ENCODE measurements at places on chromosomes 12 and 14. TPM values are rescaled to one million over a fixed set of nuclear protein-coding genes. Genes with fewer than 3 reads are reported as not detected.

DNA sequence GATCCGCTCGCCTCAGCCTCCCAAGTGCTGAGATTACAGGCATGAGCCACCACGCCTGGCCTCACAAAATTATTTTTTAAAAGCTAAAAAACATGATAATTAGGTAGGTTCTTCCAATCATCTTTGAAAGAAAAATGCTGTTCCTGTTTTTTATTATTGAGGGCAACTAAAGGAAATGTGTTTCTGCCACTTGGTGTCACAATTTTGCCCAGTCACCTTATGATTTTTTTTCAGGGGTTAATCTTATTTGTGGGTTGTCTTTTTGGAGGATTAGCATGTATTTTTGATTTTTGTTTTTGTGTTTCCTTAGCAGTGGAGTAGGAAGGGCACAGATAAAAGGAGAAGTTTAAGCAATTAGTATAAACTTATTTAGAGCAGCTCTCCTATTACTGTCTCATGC is 79.8 kb downstream of the PRORP start:
- peaks cover 41% of the 10 kb centered on the region for H3K4me1 ChIP-seq
- no peak overlapping the region for H3K4me3 ChIP-seq
- no peaks in the 10 kb centered on the region for H3K27me3 ChIP-seq
- peaks cover 2% of the 10 kb centered on the region for H3K36me3 ChIP-seq
- no peak for DNase-seq

GRCh38 chr12:54407183-54407905 is 11.7 kb downstream of the ITGA5 start:
- peaks cover 29% of the 10 kb centered on the region for H3K4me1 ChIP-seq
- peaks cover 39% of the 10 kb centered on the region for H3K36me3 ChIP-seq
- DNase-seq = no peak

DNA sequence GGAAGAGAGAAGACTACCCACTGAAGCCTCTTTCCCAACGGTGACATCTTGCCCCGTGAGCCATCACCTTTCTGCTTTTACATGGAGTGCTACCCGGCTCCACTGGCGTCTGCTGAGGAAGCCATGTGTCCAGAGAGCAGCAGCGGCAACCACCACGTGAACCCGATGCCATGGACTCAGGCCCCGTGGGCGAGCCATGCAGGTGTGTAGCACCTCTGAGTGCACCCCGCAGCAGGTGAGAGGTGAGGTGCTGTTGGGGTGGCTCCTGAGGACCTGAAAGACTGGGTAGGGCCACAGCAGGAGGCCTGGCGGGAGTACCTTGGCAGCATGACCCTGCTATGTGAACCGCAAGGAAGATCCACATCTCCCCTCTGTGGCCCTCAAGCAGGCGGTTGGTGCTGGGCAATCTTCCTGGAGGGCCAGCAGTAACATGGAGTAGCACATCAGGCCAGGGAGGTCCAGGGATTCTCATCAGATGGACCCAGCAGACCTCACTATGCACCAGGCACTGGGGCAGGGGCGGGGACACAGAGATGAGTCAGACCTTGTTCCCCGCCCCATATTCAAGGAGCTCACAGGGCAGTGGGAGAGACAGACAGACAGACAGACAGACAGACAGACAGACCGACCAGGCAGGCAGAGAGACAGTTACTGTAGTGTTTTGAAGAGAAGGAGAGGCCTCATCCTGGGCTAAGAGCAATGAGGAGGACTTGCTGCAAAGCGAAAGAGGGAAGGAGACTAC is 129.6 kb downstream of the PAPOLA start:
- DNase-seq = no peak
- H3K27me3 ChIP-seq = no peaks in the 10 kb centered on the region
- H3K36me3 ChIP-seq = no peaks in the 10 kb centered on the region
- no peaks in the 10 kb centered on the region for H3K4me1 ChIP-seq

DNA sequence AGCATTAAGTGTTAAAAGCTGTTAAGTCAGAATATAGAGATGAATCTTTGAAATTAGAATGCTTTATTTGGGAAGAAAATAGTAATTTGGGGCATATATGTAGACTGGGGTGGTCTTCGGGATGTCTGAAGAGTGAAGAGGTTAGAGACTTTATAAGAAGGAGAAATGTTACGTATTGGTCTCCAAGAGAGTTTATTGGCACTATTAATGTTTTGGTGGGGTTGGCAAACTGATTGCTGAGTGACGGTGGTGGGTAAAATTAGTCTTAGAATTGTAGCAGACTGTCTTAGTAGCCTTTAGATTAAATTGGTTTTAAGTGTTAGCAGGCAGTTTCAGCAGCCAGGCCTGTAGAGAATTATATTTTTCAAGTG is 4.9 kb upstream of the ATP23 start:
- no peak for DNase-seq
- peak overlapping the region; percentile 73 for H3K4me3 ChIP-seq
- H3K36me3 ChIP-seq = peaks cover 3% of the 10 kb centered on the region
- peaks cover 27% of the 10 kb centered on the region for H3K4me1 ChIP-seq

- peaks cover 30% of the 10 kb centered on the region for H3K4me1 ChIP-seq
- no peak for DNase-seq
- no peak overlapping the region for H3K4me3 ChIP-seq
- no peak overlapping the region for H3K27ac ChIP-seq
- H3K36me3 ChIP-seq = no peaks in the 10 kb centered on the region
Observed at GRCh38 chr12:6824901-6825381, 3.3 kb upstream of the P3H3 start.

- peaks cover 8% of the 10 kb centered on the region for H3K36me3 ChIP-seq
- no peaks in the 10 kb centered on the region for H3K4me1 ChIP-seq
- no peaks in the 10 kb centered on the region for H3K27me3 ChIP-seq
- H3K27ac ChIP-seq = no peak overlapping the region
- no peak overlapping the region for H3K4me3 ChIP-seq
- peak; percentile 37 for DNase-seq
Observed at GRCh38 chr12:92827836-92828431, 101.2 kb downstream of the EEA1 start.

DNA sequence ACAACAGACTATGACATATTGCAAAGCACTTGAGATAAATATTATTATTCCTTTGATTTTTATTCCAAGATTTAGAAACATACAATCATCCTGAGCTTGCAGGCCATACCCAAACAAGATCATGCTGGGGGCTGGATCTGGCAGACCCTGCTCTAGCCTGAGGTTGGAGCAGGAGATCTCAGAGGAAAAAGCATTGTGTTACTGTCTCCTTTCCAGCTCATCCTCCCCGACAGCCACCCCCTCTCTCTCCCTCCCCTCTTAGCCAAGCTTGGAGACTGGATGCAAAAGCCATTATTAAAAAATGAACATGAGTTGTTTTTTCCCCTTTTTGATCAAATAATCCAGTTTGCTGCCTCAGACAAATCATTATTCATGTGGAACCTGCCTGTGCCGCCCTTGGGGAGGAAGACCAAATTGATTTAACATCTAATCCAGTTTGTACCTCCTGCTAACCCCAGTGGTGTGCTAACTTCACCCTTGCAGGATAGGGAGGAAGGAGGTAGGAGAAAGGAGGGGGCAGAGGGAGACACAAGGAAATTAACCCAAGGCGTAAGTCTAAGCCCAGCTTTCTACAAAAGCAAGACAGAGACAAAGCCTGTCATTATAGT is 565.8 kb upstream of the TBX3 start:
- no peak overlapping the region for H3K4me3 ChIP-seq
- H3K4me1 ChIP-seq = no peaks in the 10 kb centered on the region
- H3K27me3 ChIP-seq = no peaks in the 10 kb centered on the region
- DNase-seq = no peak
- H3K36me3 ChIP-seq = no peaks in the 10 kb centered on the region

GRCh38 chr14:35986219-35986573 is 160.1 kb downstream of the BRMS1L start:
- H3K4me3 ChIP-seq = no peak overlapping the region
- H3K4me1 ChIP-seq = no peaks in the 10 kb centered on the region
- no peak overlapping the region for H3K27ac ChIP-seq
- peaks cover 3% of the 10 kb centered on the region for H3K27me3 ChIP-seq
- H3K36me3 ChIP-seq = no peaks in the 10 kb centered on the region

- no peaks in the 10 kb centered on the region for H3K4me1 ChIP-seq
- H3K27ac ChIP-seq = no peak overlapping the region
- H3K4me3 ChIP-seq = no peak overlapping the region
- H3K36me3 ChIP-seq = no peaks in the 10 kb centered on the region
- DNase-seq = no peak
- no peaks in the 10 kb centered on the region for H3K27me3 ChIP-seq
Observed at GRCh38 chr14:20578325-20578724, 9.5 kb downstream of the RNASE11 start.

DNA sequence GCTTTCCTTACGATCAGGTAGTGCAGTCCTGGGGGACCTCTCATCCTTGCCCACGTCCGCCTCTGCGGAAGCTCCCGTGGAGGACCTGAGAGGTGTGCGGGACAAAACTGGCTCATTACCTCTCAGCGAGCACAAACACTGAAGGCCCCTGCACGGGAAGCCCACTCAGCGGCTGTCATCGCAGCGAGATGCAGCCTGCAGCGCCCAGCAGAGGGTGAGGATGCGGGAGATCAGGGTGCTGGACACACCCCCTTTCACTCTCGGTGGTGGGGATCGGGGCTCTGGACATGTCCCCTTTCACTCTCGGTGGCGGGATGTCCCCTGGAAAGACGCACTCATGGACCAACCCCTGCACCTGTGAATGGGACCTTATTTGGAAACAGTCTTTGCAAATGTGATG is 111.6 kb downstream of the PIWIL1 start:
- no peak overlapping the region for H3K27ac ChIP-seq
- H3K4me1 ChIP-seq = no peaks in the 10 kb centered on the region
- DNase-seq = no peak
- no peaks in the 10 kb centered on the region for H3K36me3 ChIP-seq

- H3K4me3 ChIP-seq = no peak overlapping the region
- H3K27me3 ChIP-seq = peaks cover 2% of the 10 kb centered on the region
- no peaks in the 10 kb centered on the region for H3K36me3 ChIP-seq
- no peaks in the 10 kb centered on the region for H3K4me1 ChIP-seq
- no peak overlapping the region for H3K27ac ChIP-seq
Observed at GRCh38 chr14:69528143-69528542, 43.6 kb downstream of the PLEKHD1 start.

- H3K27me3 ChIP-seq = no peaks in the 10 kb centered on the region
- H3K4me1 ChIP-seq = peaks cover 38% of the 10 kb centered on the region
- H3K27ac ChIP-seq = peak overlapping the region; percentile 60
- DNase-seq = no peak
Observed at GRCh38 chr14:50792634-50793068, 38.3 kb downstream of the NIN start.

DNA sequence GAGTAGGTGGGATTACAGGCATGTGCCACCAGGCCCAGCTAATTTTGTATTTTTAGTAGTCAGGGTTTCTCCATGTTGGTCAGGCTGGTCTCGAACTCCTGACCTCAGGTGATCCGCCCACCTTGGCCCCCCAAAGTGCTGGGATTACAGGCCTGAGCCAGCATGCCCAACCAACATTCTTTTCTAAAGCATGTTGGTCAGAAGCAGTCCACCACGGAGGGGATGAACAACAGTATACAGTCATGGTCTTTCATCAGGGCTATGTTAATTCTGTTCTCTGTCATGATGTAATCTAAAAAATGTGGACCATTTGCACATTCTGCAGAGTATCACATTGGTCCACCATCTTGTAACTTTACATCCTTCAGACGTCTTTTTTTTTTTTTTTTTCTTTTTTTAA is 3.6 kb downstream of the MRPL51 start:
- DNase-seq = no peak
- H3K4me3 ChIP-seq = no peak overlapping the region
- no peak overlapping the region for H3K27ac ChIP-seq
- peaks cover 12% of the 10 kb centered on the region for H3K4me1 ChIP-seq
- H3K27me3 ChIP-seq = no peaks in the 10 kb centered on the region
- peaks cover 14% of the 10 kb centered on the region for H3K36me3 ChIP-seq

DNA sequence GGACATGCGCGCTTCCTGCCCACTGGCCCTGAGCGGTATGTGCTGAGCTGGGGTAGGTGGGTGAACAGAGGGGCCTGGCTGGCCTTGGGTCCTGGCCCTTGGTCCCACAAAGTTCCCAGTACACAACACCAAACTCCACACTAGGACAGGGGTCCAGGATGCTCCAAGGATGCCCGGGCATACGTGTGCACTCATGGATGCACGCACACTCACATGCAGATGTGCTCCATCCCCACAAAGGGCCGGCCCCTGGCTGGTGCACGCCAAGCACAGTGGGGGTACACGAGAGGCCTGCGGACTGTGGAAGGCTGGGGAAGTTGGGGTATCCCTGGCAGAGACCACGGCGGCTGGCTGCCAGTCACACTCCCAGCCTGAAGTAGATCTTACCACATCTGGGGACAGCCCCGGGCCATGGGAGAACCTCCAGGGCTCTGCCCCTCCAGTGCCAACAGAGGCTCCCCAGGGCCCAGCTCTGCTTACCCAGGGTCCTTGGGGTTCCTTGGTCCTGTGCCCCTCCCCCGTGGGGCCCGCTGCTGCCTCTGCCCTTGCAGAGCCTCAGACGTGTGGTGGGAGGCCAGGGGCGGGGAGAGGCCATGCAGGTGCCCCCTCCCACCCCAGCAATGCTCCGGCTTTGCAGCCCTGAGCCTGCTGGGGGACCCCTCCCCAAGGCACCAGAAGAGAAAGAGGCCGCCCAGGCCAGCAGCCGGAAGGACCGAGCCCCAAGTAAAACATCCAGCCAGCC is 24.0 kb upstream of the NUDT14 start:
- H3K4me3 ChIP-seq = no peak overlapping the region
- no peaks in the 10 kb centered on the region for H3K27me3 ChIP-seq
- H3K27ac ChIP-seq = no peak overlapping the region
- DNase-seq = no peak
- H3K4me1 ChIP-seq = peaks cover 9% of the 10 kb centered on the region
- no peaks in the 10 kb centered on the region for H3K36me3 ChIP-seq

DNA sequence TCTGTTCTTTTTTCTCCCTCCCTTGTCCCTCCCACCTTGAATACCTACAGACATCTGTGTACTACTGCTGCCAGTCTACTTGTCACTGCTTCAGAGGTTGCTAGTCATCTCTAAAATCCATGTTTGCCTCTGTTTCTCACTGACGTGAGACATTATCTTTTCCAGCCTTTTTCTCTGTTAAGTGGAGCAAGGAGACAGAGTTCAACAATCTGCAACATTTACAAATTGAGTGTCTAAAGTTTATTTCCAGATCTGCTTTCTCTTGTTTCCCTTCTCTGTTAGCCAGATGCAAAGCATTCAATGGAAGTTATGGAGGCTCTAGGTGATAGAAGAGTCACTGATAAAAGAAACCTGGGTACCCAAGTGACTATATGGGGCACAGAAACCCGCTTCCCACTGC is 47.5 kb upstream of the CNTN1 start:
- no peaks in the 10 kb centered on the region for H3K36me3 ChIP-seq
- H3K27me3 ChIP-seq = no peaks in the 10 kb centered on the region
- H3K4me1 ChIP-seq = no peaks in the 10 kb centered on the region
- H3K27ac ChIP-seq = no peak overlapping the region
- H3K4me3 ChIP-seq = no peak overlapping the region
- no peak for DNase-seq

DNA sequence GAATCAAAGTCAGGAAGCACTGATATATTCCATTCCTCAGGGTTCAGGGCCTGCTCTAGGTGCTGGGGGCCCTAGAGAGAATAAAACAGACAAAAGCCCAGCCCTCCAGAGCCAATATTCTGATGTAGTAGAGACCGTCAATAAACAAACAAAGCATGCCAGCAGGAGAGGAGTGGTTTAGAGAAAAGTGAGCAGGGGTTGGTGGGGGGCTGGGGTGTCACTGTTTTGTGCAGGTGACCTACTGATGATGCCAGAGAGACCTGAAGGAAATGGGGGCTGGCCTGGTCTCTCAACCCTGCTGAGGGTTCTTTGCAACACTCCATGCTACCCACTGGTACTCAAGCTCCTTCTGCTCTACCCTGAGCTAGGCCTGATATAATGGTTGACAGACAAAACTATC is 26.5 kb downstream of the IL26 start:
- H3K27ac ChIP-seq = peak overlapping the region; percentile 87
- H3K27me3 ChIP-seq = no peaks in the 10 kb centered on the region
- peaks cover 41% of the 10 kb centered on the region for H3K4me1 ChIP-seq
- H3K4me3 ChIP-seq = peak overlapping the region; percentile 64

SERPINA10 gene
- not detected for total RNA-seq

TPPP2 gene
- total RNA-seq = not detected

FAM161B gene
- total RNA-seq = 1.4 TPM

CCDC197 gene
- total RNA-seq = 0.69 TPM

IL22 gene
- 6.4 TPM for total RNA-seq

TROAP gene
- total RNA-seq = 57.7 TPM

All from activated CD4-positive, alpha-beta memory T cell treated with anti-CD3 and anti-CD28 coated beads for 36 hours (primary cell).